ENCODE measurements at places on chromosomes 1 and 21. TPM values are rescaled to one million over a fixed set of nuclear protein-coding genes. Genes with fewer than 3 reads are reported as not detected.

LCE2B gene
- not detected for total RNA-seq

E2F2 gene
- total RNA-seq, result 3.4 TPM

FAM163A gene
- 0.08 TPM for total RNA-seq

INAVA gene
- 43.9 TPM for total RNA-seq

CD1E gene
- not detected for total RNA-seq

LAMC2 gene
- total RNA-seq, result 19.0 TPM

- no peaks in the 10 kb centered on the region for H3K4me1 ChIP-seq
- no peaks in the 10 kb centered on the region for H3K27me3 ChIP-seq
- no peak overlapping the region for H3K4me3 ChIP-seq
- H3K27ac ChIP-seq, result no peak overlapping the region
- H3K36me3 ChIP-seq, result no peaks in the 10 kb centered on the region
- DNase-seq, result no peak
Observed at GRCh38 chr1:108734171-108734865, 12.2 kb upstream of the STXBP3 start.

DNA sequence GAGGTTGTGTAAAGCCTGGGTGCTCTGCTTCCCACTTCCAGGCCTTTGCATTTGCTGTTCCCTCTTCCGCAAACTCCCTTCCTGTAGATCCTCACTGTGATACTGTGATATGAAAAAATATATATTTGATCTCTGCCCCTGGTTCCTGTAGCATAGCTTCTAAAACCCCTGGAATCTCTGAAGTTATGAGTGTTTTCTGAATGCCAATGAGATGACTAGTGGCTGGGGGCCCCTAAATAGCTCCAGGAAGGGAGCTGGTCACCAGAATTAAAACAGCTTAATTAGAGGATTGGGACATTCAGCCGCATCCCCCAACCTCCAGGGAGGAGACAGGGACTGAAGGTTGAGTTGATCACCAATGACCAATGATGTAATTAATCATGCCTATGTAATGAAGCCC, 21.9 kb downstream of the DUSP10 start:
- no peak overlapping the region for H3K4me3 ChIP-seq
- peaks cover 32% of the 10 kb centered on the region for H3K27me3 ChIP-seq
- H3K27ac ChIP-seq, result no peak overlapping the region
- peaks cover 33% of the 10 kb centered on the region for H3K4me1 ChIP-seq

GRCh38 chr1:174230399-174230798, 71.1 kb downstream of the RABGAP1L start:
- no peak overlapping the region for H3K27ac ChIP-seq
- no peak overlapping the region for H3K4me3 ChIP-seq
- no peaks in the 10 kb centered on the region for H3K4me1 ChIP-seq
- no peaks in the 10 kb centered on the region for H3K27me3 ChIP-seq

DNA sequence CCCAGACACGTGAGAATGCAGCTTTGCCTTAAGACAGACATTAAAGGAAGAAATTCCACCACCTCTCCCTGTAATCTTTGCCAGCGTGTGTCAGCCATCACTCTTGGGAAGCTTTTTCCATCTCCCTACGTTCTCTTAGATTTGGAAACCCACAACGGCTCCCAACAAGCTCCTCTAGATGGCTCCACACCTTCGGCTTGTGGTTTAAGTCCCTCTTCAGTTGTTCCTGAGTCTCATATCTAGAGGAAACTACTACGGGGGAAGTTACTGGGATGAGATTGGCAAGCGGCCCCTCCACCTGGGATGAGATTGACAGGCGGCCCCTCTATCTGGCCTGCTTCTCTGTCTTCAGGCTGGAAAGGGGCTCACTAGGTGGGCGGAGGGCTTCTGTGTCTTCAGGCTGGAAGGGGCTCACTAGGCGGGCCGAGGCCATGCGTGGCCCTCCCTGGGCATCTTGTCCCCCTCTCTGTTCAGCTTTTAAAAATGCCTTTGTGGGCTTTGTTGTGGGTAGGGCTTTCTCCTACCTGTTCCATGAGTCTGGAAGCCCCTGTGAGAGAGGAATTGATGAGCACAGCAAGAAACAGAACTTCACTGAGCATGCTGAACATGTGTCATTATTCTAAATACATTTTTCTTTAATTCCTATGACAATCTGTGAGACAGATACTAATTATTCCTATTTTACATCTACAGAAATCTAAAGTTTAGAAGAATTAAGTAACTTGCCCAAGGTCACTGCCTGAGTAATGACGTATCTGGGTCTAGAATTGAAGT, 670.5 kb downstream of the KIF26B start:
- H3K27ac ChIP-seq, result no peak overlapping the region
- H3K4me3 ChIP-seq, result no peak overlapping the region
- no peaks in the 10 kb centered on the region for H3K36me3 ChIP-seq
- H3K27me3 ChIP-seq, result no peaks in the 10 kb centered on the region
- peak; percentile 56 for DNase-seq
- no peaks in the 10 kb centered on the region for H3K4me1 ChIP-seq

DNA sequence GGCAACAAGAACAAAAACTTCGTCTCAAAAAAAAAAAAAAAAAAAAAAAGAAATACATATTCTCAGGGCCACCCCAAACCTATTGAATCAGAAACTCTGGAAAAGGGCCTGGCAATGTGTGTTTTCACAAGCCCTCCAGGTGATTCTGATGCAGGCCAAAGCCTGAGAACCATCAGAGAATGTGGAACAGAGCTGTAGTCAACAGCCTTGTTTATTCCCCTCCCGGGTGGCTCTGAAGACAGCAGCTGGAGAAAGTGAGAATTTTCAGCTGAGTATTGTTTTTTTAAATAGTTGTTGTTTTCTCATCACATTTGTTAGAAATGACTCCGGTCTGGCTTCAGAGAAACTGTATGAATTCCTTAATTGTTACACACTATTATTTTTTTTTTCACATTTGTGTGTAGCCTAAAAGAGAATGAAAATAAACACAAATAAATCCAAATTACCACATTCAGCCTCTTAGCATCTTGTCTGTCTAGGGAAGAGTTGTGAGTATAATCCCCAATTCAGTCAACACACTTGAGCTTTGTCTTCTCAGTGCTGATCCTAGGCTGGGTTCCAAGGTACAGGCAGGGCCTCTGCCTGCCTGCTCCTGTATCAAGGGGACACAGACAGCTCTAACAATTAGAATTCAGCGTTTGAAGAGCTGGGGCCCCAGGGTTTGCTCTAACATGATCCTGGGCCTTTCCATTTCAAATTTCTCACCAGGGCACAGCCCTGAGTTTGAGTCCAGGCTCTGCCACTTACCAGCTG, 6.6 kb upstream of the AZIN2 start:
- no peaks in the 10 kb centered on the region for H3K4me1 ChIP-seq
- no peaks in the 10 kb centered on the region for H3K27me3 ChIP-seq
- no peak overlapping the region for H3K4me3 ChIP-seq
- H3K27ac ChIP-seq, result no peak overlapping the region

DNA sequence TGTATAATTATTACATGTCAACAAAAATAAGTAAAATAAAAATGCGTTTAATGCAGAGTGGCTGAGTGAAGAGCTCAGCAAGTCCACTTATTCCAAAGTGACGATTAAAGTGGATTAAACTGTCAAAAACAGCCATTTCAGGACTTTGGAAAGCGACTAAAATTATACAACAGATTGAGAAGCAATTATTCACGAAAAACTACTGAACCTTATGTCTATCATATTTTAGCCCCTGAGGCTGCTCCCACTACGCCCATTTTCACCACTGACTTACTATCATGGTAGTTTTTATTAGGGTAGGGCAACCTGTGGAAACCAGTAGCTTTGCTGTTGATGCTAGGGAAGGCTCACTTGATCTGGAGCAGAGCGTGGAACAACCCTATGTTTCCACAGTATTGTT, 114.3 kb upstream of the GPR52 start:
- no peaks in the 10 kb centered on the region for H3K27me3 ChIP-seq
- H3K27ac ChIP-seq, result no peak overlapping the region
- no peaks in the 10 kb centered on the region for H3K36me3 ChIP-seq
- DNase-seq, result no peak

- no peaks in the 10 kb centered on the region for H3K36me3 ChIP-seq
- H3K4me1 ChIP-seq, result no peaks in the 10 kb centered on the region
Observed at GRCh38 chr1:232694475-232694874, 64.5 kb upstream of the SIPA1L2 start.

All from GM23338 (cell line).